Activated CD8-positive, alpha-beta memory T cell treated with anti-CD3 and anti-CD28 coated beads, Interleukin-2, amount 50 U/mL, for 48 hours (primary cell): ENCODE measurements at places on chromosomes 5 and 9.

GRCh38 chr9:132880324-132880661 is 1.6 kb downstream of the SPACA9 start:
- no peak for DNase-seq

- peak; percentile 59 for DNase-seq
These were observed 641 bp downstream of the ATP6V1G1 start for GRCh38 chr9:114588210-114588609.

GRCh38 chr5:149937610-149938009 is 7.0 kb downstream of the PDE6A start:
- DNase-seq, result no peak

GRCh38 chr5:165559645-165560044 is 2054.2 kb downstream of the MAT2B start:
- no peak for DNase-seq

DNA sequence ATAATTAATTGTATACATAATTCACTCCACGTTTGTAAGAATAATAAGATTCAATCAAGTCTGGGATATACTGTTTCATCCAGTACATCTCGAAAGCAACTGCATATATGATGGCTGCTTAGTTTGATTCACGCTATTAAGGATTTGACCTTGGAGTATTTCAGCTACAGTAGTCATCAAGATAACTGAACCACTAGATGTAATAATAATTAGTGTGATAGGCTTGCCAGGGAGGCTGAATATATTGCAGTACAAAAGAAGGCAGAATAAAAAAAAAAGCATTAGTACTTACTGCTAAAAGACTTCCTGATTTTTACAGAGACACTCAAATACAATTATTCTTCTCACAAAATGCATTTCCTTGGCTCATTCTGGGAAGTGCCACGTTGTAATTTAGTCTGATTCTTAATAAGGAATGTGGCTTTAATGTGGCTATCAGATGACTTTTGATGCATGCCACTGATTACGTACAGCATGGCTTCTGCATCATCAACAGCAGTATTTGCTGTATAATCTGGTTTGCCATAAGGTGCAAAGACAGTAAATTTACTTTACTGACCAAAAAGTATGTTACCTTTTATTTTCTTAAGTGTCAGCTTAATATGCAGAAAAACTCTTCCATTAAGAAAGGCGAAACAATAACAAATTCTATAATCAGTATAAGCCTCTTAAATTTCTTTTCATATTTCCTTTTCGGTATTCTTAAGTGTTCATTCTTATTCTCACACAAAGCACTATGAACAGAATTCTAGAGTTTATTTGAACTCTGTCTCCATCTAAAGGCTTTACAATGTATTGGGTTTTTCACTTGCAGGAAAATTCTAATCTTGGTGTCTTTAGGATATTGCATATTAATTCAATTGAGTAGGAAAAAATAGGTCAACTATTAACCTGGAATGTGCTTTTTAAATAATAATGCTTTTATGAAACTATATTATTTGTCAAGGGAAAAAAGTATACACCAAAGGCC is 166.4 kb downstream of the SLF1 start:
- no peak for DNase-seq

DNA sequence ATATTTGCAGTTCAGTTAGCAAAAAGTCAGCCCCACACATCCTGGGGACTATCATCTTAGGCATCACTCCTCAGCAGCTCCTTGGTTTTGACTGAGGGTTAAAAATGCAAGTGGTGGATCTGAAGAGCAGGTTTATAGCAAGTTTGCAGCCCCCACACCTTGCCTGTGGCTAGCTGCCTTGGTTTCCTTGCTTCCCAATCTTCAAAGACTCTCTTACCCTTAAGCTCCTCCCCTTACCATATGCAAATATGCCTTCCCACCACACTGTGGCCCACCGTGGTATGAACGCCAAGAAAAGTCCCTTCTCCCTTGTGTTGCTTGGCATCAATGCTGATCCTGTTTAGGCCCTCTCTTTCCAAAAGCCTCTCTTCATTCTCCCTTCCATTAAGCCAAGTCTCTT is 45.0 kb upstream of the AGXT2 start:
- no peak for DNase-seq

- no peak for DNase-seq
These were observed 4.7 kb upstream of the ADCY2 start for GRCh38 chr5:7391215-7391614.

- DNase-seq, result no peak
These were observed 354 bp upstream of the KCNMB1 start for GRCh38 chr5:170389550-170389892.

- no peak for DNase-seq
These were observed 10.8 kb upstream of the PRDM9 start for GRCh38 chr5:23496576-23496975.

DNA sequence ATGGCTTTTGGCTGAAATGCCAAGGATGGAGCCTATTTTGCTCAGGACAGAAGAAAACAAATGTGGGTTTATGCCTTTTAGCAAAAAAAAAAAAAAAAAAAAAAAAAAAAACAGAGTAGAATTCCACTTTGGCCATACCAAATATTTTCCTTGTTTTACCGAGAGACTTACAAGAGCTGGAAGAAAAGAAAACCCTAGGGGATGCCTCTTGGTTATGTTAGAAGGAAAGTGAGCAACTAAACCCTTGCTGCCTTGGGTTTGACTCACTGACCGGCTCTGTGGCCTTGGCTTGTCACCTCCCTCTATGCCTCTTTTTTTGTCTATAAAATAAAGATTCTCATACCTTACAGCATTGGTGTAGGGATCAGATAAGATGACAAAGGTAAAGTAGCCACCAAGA is 69.6 kb upstream of the ABCA1 start:
- no peak for DNase-seq

DNA sequence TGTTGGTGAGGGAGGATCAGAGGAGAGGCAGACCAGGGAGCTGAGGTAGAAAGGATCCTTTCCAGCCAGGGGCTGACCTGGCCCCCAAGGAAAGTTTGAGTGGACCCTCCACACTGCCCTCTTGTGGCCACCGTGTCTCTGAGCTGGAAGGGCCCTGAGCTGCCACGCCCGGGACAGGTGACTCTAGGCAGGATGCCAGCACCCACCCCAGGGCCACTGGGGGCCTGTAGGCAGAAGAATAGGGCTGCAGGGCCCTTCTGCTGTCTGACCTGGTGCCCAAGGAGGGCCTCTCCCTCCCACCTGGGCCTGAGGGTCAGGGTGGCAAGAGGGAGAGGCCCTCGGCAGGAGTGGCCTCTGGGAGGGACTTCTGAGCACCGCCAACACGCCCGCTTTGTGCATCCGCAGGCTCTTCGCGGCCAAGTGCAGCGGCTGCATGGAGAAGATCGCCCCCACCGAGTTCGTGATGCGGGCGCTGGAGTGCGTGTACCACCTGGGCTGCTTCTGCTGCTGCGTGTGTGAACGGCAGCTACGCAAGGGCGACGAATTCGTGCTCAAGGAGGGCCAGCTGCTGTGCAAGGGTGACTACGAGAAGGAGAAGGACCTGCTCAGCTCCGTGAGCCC is 76.8 kb downstream of the LMX1B start:
- DNase-seq, result peak; percentile 87

DNA sequence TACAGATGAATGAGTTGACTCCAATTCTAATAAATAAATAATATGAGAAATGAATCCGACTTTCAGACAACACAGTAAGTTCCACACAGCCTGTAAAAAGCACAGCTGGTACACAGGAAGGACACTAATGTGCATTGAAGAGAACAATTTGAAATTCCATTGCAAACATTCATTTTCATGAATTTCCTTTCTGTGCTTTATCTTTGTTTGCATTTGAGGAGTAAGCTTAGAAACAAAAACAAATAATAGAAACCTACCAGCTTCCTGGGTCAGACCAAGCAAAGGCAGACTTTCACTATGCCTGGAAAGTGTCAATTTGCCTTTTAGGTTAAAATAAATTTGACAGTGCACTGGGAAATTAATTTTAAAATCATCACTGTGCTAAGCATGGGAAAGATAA is 143.8 kb upstream of the VLDLR start:
- no peak for DNase-seq

DNA sequence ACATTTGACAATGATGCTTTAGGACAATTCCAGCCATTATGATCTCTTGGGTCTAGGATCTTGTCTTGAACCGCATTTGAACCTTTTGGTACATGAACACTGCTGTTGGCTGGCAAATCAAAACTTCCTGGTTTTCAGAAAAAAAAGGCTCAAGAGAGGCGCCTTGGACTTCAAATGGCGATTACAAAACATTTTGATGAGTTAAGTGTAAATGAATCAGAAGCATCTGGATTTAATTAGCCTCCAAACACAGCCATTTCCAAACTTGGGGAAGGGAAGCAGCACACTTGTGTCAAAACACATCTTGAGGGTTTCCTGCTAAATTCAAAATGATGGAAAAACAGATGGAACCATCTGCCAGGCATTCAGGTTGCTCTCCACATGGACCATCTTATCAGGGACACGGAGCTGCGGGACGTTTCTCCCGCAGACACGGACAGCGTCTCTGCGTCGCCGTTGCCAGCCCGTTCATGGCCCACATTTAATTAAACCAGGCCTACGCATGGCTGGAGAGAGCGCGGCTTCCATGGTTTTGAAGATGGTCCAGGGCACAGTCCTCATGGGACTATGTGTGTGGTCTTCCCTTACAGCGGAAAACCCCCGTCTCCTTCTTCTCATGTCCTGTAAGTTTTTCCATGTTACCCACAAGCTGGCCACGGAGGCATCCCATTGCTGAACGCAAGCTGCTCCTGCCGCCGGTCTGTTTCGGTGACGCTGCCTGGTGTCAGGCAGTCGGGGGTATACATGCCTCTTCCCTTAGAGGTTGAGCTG is 55.8 kb upstream of the PTCH1 start:
- no peak for DNase-seq
